Naive thymus-derived CD8-positive, alpha-beta T cell (primary cell): ENCODE measurements at places on chromosomes 5 and 9.

DNA sequence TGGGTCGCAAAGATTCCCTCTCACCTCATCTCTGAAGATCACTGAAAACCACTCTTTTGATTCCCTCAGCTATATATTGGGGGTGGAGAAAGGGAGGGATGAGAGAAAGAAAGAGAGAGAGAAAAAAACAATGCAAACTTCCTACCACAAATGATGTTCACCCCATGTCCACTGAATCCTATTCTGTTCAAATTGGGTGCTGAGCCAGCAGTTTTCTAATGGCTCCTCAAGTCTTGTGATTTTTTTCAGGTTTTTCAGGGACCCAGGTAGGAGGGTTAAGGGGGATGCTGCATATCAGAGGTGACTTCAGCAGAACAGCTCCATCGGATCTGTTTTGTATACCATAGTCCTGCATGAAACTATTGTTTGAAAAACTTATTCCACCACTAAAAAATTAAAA is 95.9 kb downstream of the SH3TC2 start:
- DNase-seq = no peak

DNA sequence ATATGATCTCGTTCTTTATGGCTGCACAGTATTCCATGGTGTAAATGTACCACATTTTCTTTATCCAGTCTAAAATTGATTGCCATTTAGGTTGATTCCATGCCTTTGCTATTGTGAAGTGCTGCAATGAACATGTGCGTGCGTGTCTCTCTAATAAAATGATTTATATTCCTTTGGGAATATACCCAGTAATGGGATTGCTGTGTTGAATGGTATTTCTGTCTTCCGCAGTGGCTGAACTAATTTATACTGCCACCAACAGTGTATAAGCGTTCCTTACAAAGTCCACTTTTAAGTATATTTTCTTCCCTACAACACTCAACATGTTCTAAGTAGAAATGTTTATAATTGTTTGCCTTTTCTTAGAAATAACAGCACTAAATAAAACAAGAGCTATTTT is 521.9 kb downstream of the DTWD2 start:
- no peak for DNase-seq

GRCh38 chr5:38825494-38825893 is 20.3 kb upstream of the OSMR start:
- no peak for DNase-seq

DNA sequence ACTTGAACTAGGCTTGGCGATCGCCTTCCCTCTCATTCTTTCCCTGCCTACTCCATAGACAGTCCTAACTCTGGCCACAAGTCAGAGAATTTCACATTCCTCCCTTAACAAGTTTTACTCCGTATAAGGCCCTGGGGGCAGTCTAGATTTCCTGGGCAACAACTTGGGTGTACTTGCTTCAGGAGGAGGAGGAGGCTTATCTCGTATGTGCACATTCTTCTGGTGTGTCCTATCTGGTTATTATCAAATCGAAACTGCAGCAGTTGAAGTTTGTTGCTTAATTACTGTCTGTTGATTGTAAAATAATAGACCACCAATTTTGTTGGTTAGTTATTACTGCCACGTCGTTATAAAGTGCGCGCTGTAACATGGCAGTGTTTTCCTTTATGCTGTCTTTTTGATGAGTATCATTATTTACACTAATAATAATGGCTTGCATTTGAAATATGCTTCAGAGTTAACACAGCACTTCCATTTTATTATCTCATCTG is 42.0 kb downstream of the PIP5K1B start:
- DNase-seq = no peak

- no peak for DNase-seq
These were observed 20.4 kb upstream of the NTNG2 start for GRCh38 chr9:132141344-132141947.
